Fibroblast of skin of right biceps (primary cell): ENCODE measurements at places on chromosomes 7 and 10.

DNA sequence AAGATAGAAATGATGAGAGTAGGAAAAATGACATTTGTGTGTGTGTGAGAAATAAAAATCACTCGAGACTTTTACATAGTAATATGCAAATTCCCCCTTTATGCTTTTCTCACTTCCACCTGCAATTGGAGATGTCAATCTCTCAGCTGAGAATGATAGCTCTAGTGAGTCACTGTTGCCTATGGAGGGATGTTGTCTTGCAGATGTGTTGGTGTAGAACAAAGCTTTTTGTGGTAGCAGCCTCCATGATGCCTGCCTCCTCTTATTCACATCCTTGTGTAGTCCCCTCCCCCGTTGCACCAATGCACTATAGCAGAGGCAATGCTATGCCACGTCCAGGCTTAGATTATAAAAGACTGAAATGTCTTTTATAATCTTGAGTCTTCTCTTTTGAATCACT, 33.8 kb downstream of the SPAG6 start:
- no peak for DNase-seq

DNA sequence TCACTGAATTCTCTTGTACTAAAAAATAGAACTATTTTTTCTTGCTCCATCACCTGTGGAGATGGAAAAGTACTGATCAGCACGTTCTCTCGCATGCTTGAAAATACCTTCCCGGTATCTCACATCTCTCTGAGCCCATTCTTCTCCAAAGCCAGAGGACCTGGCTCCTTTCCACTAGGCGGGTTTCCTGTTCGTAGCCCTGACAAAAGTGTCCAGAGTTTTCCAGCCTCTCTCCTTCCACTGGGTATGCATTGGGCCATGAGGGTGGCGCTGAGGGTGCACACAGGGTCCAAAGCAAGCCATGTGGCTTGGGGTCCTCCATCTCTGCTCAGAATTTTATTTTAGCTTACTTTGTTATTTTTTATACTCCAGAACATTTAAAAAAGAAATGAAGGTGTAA, 16.3 kb upstream of the SRGN start:
- DNase-seq = no peak

- DNase-seq = no peak
Observed at GRCh38 chr7:116783666-116784318, 78.6 kb upstream of the CAPZA2 start.

GRCh38 chr10:93206652-93207051, 133.0 kb downstream of the CYP26A1 start:
- DNase-seq = no peak

- DNase-seq = no peak
Observed at GRCh38 chr7:76151932-76152331, 49.8 kb upstream of the SRRM3 start.

DNA sequence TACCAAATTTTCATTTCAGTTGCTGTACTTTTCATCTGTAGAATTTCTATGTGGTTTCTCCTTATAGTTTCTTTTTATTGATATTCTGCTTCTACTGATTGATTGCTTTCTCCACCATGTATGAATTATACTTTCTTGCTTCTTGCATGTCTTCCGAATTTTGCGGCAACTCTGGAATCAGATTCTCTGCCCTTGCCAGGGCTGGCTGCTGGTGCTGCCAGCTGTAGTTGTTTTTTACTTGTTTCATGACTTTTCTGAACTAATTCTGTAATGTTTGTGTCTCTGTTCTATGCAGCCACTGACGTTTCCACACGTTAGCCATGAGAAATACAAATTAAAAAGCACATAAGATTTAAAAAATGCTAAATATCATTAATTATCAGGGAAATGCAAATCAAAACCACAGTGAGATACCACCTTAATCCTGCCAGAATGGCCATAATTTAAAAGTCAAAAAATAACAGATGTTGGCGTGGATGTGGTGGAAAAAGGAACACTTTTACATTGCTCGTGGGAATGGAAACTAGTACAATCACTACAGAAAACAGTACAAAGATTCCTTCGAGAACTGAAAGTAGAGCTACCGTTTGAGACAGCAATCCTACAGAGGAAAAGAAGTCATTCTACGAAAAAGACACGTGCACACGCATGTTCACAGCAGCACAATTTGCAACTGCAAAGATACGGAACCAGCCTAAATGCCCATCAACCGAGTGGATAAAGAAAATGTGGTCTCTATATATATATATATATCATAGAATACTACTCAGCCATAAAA, 51.5 kb downstream of the MAD1L1 start:
- no peak for DNase-seq

GRCh38 chr10:109504401-109504800, 418.9 kb downstream of the XPNPEP1 start:
- DNase-seq = peak; percentile 3
